ENCODE measurements at places on chromosomes 6 and 20. TPM values are rescaled to one million over a fixed set of nuclear protein-coding genes. Genes with fewer than 3 reads are reported as not detected.

DNA sequence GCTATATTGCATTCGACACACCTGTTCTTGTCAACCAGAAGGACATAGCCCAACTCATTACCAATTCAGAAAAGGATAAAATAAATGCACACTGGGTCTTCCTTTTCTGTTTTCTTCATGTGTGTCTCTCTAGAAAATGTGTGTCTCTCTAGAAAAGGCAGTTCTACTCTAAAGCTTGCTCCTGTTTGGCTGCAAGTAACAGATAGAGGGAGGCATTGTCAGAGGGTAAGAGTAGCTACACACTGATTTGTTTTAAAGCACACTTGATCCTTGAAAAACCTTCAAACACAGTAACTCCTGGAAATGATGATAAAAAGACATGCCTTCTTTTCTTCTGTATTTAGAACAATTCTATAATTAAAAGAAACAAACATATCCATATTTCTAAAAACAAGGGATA, 21.3 kb downstream of the GRM1 start:
- no peak for DNase-seq

- DNase-seq: no peak
These were observed 135.3 kb upstream of the RREB1 start for GRCh38 chr6:6972456-6972855.

- DNase-seq: no peak
These were observed 118.0 kb upstream of the ASCC3 start for GRCh38 chr6:100999034-100999597.

DNA sequence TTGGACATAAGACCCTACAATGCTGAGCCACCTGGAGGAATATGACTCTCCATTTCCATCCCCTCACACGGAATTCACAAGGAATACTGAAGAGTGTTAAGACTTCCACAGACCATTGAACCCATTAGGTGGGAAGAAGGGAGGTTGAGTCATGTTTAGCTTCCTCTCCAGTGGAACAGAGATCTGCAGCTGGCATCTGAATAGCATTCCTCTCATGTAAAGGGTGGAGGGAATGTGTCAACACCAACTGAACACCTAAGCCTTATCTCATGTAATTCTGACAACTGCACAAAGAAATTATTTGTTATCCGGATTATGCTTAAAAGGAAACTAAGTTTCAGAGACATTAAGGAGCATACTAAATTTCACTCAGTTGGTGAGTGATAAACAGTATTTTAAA, 705.9 kb downstream of the MAFB start:
- no peak for DNase-seq

DNA sequence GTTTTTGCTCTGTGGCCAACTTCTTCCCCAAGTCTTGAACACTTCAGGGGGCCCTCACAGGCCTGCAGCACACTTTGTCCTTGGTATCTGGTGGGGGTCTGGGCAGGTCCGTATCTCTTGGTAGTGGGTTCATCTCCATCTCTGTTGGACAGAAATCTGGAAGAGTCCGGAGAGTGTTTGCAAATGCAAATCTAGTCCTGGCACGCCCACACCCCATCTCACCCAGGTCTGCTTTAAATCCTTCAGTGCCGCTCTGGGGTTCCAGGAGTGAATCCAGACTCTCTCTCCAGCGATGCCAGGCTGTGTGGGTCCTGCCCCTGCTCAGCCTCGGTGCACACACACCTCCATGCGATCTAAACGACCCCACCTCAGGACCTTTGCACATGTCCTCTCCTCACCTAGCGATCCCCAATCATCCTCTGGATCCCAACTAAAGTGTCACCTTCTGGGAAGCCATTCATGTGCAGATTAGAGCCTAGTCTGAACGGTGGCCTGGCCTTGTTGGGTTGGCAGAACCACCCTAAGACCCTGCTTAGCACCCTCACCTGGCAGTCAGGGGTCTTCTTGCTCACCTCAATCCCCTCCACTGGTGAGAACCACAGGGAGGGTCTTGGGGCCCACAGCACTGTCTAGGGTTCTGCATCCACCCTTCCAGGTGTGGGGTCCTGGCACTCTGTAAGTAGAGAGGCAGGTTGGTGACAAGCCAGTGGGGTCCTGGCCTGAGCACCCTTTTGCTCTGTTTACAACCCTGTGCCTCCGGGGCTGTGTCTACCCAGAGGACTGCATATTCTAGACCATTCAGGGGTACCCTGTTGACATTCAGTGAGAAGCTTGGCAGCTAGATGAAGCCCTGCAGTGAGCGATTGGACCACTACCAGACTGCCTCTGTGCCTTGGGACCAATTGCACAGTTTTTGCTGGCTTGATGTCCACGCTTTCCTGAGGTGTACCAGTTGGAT, 100.8 kb downstream of the SYCP2 start:
- DNase-seq: no peak

- DNase-seq: no peak
These were observed 147.1 kb downstream of the EPHA7 start for GRCh38 chr6:93272211-93272610.

DNA sequence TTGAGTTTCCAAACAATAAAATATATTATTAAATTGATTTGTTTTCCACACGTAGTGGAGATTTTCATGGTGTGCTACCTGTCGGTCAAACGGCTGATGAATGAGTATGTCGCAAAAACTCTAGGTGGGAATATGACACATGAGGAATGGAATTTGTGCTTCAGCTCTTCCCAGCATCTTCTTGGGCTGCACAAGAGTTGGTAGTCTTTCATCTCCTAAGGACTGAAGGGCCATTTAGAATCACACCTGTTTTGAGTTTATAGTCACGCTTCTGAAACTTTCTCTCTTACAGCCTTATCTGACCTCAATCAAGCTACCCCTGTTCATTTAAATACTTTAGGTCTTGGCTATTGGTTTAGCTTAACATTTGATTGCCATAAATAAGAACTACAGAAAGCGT, 157.7 kb upstream of the AKAP12 start:
- no peak for DNase-seq

- no peak for DNase-seq
These were observed 20.9 kb downstream of the LMBRD1 start for GRCh38 chr6:69775941-69776340.

GRCh38 chr20:57071954-57072583, 194.4 kb downstream of the BMP7 start:
- DNase-seq: no peak

DNA sequence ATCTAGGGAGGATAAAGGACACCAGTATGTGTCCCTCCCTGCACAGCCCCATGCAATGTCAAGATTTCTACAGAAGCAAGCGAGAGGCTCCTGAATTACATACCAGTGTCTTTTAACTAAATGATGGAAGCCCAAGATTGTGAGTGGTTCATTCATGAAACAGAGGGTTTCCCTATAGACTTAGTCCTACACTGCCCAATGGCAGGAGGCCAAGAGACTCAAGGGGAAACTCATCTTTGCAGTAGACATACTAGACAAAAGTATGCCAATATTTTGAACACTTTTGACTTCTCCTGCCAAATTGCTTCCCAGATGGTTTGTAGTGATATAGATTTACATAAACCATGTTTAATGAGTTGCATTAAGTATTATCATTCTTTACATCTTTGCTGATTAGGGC, 557.2 kb upstream of the JAG1 start:
- no peak for DNase-seq

DNA sequence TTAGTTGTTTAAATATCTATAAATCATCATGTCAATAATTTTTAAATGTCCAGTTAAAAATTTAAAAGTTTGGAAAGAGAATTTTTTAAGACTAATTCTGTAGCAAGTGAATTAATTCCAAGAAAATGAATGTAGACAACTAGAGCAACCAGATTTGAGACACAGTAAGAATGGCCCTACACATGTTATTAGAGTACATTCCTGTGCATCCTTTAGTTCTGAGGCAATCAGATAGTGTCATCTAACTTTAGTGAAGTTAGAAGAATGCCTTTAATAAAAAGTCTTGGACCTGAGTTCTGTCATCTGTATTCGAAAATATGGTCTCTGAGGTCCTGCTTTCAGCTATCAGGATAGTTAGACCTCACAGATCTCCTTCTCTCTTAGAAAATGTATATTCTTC, 63.7 kb downstream of the HIVEP2 start:
- no peak for DNase-seq

DNA sequence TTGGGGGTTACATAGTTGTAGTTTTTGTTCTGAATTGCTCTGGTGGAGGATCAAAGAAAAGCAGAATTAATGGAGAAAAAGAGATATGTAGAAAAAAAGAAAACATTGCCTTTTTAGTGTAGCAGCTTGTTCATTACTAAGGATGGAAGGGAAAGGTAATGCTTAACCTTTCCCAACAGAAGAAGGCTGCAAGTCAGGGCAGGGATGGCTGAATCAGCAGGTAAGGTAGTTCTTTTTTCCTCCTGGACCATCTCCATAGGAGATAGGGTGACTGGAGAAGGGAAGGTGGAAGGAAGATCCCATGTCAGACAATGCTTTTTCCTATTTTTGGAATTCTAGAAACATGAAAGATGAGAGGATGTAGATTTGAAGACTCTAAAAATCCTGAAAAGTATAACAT, 79.4 kb upstream of the SUPT3H start:
- no peak for DNase-seq

- DNase-seq: no peak
These were observed 2.2 kb upstream of the CSTL1 start for GRCh38 chr20:23437126-23437899.

GRCh38 chr6:100257793-100258395, 206.8 kb downstream of the SIM1 start:
- no peak for DNase-seq

DNA sequence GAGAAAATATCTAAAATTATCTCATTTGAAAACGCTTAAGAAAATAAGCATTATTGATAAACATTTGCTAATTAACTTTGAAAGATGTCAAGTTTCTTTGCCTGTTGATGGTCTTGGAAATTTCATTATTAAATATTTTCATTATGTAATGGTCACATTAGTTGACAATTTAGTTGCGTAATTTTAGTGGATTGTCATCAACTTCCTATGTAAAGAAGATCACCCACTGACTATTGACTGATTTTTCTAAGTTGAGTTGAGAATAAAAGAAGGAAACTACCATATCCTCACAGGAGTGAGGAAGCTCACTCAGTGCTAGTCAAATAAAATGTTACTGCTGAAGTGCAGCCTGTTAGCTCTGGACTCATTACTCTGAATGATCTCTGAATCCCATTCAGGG, 79.9 kb upstream of the LY86 start:
- no peak for DNase-seq

The KCNG1 gene
- total RNA-seq: 0.27 TPM

The OR12D3 gene
- total RNA-seq: not detected

The RBBP8NL gene
- total RNA-seq: not detected

The CRISP3 gene
- total RNA-seq: not detected

The C20orf141 gene
- total RNA-seq: not detected

The CCDC170 gene
- total RNA-seq: 1.4 TPM

The SLC18B1 gene
- total RNA-seq: 5.9 TPM

The DST gene
- total RNA-seq: 190 TPM

The ATP9A gene
- total RNA-seq: 28.0 TPM

The F13A1 gene
- total RNA-seq: 371 TPM

Data from left cardiac atrium (tissue), 4 donors.